ENCODE measurements at places on chromosomes 13 and 19. TPM values are rescaled to one million over a fixed set of nuclear protein-coding genes. Genes with fewer than 3 reads are reported as not detected.
A peak's percentile ranks its signal among the peaks of the same experiment; 100 is the strongest.

Gene CRTC1
- polyA plus RNA-seq = 3.2 TPM

Gene SMIM24
- polyA plus RNA-seq = 11.2 TPM

Gene DIRAS1
- 2.9 TPM for polyA plus RNA-seq

Gene CYP4F3
- 22.8 TPM for polyA plus RNA-seq

Gene ZNF442
- 0.57 TPM for polyA plus RNA-seq

Gene STOML3
- not detected for polyA plus RNA-seq

Gene PLPPR3
- polyA plus RNA-seq = 0.17 TPM

Gene VSTM1
- polyA plus RNA-seq = not detected

Gene OR4F17
- not detected for polyA plus RNA-seq

Gene FXYD1
- 31.2 TPM for polyA plus RNA-seq

- no peak for DNase-seq
Observed at GRCh38 chr19:3606690-3607289, at the start of gene TBXA2R. TBXA2R (minus strand) TSS chr19:3606875; CDS start chr19:3600634, 6,241 bp downstream.

GRCh38 chr13:46382224-46382623, 4.8 kb downstream of the RUBCNL start:
- DNase-seq = no peak

DNA sequence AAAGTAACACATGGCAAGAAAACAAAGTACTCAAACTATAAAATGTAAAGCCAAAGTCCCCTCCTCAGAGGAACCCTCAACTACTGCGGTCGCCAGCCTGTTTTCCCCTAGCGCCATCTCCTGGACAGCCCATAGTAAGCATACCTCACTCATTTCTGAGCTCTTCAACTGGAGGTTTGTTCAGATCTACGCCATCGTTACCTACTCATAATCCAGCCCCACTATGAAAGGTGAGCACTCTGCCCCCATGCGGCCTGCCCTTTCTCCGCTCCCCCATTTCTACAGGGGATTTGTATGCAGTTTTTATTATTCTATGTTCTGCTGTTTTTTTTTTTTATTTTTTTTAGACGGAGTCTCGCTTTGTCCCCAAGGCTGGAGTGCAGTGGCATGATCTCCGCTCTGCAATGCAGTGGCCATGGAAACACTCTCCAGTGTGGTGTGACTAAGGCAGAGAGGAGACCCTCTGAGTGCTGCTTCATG, 26.2 kb downstream of the OPA3 start:
- peak; percentile 73 for DNase-seq

DNA sequence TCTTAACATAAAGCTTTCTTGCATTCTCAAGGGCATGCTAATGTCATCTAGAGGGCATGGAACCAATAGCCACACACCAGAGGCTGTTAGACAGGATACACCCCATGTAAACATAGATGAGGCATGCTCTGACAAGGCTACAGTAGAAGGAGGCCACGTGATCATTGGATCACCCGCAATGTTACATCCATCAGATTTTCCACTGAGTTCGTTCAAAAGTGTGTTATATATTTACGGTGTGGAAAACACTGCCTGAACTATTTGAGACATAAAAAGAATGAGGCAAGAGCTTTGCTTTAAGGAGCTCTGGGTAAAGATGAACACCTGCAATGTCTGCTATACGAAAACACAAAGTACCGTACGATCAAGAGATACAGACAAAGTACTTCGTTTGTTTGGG, 817.5 kb upstream of the SLC10A2 start:
- DNase-seq = no peak

GRCh38 chr13:52348983-52349780, 56.8 kb downstream of the THSD1 start:
- DNase-seq = no peak

- DNase-seq = no peak
Observed at GRCh38 chr19:42370626-42371175, 19.4 kb downstream of the CNFN start.

DNA sequence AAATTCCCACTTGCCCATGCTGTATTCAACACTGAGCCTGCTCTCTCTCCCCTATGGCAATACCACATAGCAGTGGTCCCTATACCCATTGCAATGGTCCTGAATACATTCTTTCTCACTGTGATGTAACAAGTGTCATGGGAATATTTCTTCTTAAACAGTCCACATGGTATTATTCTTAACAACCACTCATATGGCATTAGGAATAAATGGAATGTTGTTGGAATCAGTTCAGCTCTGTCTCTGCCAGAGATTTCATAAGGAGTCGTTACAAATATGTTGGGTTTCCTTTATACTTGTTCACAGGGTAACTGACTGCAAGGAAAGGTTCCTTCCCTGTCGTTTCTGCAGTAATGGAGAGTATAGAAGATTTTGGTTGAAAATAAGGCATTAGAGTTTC, 128.3 kb upstream of the SPATA13 start:
- DNase-seq = no peak

DNA sequence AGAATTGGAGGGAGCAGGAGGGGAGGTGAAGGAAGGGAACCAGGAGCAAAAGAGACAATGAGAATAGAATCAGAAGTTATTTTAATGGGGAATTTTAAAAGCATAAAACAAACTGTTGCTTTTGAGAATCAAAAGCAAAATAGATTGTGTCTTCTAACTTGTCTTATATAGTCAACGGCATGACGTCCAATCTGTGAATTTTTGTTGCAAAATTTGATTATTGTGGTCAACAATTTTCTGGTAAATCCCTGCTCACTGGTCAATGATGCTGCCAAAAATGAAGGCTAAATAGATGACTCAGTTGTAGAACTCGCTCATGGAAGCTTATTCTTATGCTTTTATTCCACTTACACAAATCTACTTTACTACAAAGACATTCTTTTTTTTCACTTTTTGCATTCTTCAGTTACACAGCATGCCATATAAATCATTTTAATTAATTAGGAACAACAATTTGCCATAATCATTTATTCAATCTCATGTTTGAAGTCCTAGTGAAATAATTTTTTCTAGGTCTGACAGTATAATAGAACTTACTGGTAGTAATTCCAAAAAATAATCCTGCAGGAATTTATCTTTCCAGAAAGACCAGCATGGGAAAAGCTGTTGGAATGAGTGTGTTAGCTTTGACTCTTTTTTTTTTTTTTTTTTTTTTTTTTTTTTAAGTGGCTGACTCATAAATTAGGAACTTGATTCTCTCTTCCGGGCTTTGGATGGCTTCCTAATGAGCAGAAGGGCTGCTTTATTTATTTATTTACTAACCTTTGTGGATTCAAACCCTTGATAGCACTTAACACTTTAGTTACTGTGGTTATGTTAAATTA, 256.9 kb downstream of the SPRY2 start:
- no peak for DNase-seq

DNA sequence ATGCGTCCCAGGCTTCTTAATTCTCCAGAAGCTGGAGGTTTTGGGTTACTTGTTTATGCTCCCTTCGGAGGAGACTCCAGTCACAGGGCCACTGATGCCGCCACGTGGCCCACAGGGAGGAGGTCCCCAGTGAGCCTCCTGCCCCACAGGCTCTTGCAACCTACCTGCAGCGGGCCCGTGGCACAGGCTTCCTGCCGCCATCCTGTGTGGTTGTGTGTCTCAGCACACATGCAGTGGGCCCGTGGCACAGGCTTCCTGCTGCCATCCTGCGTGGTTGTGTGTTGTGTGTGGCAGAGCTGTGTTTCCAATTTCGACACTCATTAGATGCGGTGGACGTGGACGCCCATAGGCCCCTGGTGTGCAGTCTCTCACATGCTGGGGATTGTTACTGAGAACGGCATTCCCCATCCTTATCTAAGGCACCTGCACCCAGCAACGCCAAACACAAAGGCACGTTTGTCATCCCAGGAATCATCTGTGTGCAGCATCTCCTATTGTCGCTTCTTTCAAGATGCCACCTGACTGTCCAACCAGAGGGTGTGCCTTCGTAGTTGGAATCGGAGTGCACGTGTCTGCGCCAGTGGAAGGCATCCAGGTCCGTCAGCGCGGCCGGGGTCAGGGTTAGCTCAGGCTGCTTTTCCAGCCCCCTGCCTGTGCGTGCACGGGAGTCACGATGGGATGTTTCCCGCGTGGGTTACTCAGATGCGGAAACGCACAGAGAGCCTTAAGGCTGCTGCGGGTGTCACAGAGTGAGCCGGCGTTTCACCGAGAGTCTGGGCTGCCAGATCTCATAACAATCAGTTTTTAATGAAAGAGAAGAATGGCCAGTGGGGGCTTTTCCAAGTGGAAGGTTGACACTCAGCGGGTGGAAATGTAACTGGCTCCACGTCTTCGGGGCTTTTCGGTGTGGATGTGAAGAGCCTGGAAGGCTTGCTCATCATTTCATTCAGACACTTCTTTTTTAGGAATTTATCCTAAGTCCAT, 119.8 kb downstream of the ATP11A start:
- no peak for DNase-seq

- DNase-seq = no peak
Observed at GRCh38 chr13:97901716-97902115, 51.8 kb upstream of the IPO5 start.

- no peak for DNase-seq
Observed at GRCh38 chr13:80029170-80029569, 311.8 kb downstream of the SPRY2 start.

DNA sequence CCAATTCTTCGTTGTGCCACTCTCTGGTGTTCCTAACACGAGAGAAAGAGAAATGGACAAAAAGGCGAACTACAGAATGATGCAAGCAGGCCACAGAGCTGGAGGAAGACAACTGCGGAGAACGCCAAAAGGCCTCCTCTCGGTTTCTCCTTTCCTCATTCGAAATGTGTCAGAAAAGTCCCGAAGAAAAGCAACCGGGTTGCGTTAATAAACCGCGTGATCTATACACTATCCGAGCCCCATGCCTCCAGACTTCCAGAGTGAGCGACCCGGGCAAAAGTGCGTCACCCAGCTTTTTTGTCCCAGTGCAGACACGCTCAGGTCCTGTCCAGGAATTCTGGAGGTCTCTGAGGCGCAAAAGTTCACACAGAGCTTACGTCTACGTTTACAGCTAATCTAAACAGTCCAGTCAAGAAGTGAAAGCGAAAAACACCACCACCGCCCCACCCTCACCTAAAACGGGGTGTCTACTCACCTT, 413 bp downstream of the N4BP2L2 start:
- peak; percentile 76 for DNase-seq

DNA sequence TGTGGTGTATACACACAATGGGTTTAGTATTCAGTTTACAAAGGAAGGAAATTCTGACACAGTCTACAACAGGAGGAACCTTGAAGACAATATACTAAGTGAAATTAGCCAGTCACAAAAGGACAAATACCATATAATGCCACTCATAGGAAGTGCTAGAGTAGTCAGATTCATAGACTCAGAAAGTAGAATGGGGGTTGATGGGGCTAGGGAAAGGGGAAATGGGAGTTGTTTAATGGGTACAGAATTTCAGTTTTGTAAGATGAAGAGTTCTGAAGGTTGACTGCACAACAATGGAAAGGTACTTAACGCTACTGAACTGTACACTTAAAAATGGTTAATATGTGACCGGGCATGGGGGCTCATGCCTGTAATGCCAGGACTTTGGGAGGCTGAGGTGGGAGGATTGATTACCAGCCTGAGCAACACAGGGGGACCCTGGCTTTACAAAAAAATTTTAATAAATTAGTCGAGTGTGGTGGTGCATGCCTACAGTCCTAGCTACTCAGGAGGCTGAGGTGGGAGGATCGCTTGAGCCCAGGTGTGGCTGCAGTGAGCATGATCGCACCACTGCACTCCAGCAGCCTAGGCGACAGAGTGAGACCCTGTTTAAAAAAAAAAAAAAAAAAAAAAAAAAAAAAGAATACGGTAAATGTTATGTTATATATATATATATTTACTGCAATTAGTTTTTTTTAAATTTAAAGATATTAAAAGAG, 45.0 kb downstream of the SLC15A1 start:
- no peak for DNase-seq

GRCh38 chr13:79435561-79435990, 29.5 kb upstream of the RBM26 start:
- no peak for DNase-seq

GRCh38 chr19:30227661-30228112, 144.5 kb upstream of the ZNF536 start:
- DNase-seq = peak; percentile 17

DNA sequence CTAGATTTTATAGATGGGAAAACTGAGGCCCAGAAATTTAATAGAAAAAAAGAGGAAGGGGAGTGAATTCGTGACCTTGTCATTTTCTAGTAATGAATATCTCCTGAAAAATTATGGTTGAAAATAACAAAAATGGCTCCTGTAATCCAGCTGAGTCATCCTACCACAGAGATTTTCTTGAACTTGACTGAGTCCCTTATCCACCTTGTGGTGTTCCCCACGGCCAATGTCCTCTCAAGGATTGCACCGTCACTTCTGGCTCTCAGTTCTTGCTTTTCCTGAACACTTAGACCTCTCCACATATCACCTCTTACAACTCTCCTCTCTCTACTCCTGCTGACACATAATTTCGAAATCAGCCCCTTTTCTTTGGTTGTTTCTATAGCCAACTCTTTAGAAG, 1.2 kb upstream of the KATNAL1 start:
- DNase-seq = no peak

- no peak for DNase-seq
Observed at GRCh38 chr19:855566-856120, 3.5 kb downstream of the ELANE start.

- no peak for DNase-seq
Observed at GRCh38 chr13:114142640-114143490, 10.4 kb upstream of the RASA3 start.

DNA sequence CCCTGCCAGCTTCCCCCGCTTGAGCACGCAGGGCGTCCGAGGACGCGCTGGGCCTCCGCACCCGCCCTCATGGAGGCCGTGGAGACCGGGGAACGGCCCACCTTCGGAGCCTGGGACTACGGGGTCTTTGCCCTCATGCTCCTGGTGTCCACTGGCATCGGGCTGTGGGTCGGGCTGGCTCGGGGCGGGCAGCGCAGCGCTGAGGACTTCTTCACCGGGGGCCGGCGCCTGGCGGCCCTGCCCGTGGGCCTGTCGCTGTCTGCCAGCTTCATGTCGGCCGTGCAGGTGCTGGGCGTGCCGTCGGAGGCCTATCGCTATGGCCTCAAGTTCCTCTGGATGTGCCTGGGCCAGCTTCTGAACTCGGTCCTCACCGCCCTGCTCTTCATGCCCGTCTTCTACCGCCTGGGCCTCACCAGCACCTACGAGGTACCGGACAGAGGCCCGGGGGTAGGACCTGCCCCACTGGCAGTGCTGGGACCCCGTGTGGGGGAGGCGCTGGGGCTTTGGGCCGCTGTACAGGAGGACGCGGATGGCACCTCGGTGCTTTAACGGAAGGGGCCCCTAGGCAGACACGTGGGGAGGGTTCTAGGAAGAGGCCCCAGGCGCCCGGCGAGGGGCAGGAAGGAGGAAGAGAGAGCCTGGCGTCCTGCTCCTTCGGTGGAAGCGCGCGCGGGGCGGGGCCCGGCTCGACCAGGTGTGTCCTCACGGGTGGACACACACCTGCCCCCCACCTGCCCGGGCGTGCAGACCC, 681 bp downstream of the SLC5A5 start:
- no peak for DNase-seq

DNA sequence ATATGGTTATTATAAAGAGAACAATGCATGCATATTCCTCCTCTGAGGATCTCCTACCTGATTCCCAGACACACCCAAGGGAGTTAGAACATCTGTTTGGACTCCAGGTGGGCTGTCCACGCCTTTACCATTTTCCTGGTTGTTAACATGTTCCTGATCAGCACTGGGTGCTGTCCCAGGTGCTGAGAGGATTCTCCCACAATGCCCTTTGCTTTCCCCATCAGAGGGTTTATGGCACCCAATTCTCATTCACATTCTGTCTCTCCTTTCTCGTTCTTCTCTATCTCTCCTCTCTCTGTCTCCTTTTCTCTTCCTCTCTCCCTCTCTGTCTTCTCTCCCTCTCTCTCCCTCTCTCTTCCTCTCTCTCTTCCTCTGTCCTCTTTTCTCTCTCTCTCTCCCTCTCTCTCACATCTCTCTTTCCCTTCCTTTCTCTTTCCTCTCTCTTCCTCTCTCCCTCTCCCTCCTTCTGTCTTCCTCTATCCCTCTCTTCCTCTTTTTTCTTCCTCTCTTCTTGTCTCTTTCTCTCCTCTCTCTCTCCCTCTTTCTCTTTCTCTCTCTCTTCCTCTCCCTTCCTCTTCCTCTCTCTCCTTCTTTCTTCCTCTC, 3.3 kb upstream of the RDH13 start:
- no peak for DNase-seq
